KBM-7 (cell line): ENCODE measurements at places on chromosomes 16 and 17.
A peak's percentile ranks its signal among the peaks of the same experiment; 100 is the strongest.

- no peak for DNase-seq
These were observed 22.9 kb downstream of the RPGRIP1L start for GRCh38 chr16:53680756-53681155.

DNA sequence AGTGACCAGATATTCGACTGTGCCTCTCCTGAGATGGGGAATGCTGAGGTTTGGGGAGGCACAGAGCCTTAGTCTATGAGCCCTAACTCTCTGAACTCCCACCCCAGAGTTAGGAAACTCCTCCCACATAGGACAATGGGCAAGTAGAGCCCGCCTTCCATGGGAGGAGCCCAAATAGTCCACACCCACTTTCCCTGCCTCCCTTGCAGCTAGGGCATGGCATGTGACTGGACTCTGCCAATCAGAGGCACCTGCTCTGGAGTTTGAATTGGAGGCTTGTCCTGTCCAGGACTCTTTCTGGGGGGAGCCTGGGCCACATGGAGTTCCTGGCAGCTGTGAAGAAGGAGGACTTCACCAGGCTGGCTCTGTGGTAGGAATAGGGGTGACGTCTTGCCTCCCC lies 48.4 kb downstream of the SOCS1 start:
- DNase-seq, result peak; percentile 24

GRCh38 chr16:79298894-79299799 lies 301.4 kb downstream of the MAF start:
- no peak for DNase-seq

DNA sequence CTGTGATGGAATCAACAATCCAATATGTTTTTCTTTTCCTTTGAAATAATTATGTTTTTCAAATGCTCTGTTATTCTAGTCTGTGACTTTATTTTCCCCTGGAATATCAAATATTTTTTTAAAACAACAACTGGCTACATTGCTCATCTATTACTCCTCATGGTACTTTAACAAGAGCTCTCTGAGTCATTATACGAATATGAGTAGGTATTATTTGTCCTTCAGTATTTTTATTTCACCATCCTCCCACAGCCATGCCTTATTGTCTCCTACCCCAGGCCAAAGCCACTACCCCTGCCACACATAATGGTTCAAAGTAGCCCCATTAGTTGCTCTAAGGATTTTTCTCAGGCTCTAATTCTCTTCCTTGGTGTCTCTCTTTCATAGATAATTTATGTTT lies 1572.3 kb downstream of the CDH8 start:
- no peak for DNase-seq

GRCh38 chr17:13419676-13420075 lies 182.1 kb downstream of the HS3ST3A1 start:
- peak; percentile 5 for DNase-seq

DNA sequence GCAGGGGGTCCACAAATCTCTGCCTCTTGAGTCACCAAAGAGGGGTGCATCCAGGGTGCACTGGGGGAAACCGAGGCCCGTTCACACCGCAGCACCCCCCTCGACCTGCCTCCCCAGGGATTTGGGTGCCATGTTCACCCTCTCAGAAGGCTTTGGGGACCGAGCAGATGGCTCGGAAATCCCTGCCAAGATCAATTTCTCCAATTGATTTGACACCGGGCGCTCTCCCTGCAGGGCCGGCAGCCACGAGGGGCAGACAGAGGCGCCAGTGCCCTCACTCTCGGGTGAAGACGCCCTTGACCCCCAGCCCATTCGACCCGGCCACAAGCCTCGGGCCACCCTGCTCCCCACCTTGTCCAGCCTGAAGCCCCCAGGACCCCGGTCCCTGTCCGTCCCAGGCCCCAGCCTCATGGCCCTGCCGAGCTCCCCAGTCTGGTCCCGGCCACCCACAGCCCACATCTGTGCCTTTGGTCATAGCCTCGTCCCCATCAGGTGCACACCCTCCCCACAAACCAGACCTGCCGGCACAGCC lies 9.3 kb downstream of the SSTR5 start:
- DNase-seq, result no peak

DNA sequence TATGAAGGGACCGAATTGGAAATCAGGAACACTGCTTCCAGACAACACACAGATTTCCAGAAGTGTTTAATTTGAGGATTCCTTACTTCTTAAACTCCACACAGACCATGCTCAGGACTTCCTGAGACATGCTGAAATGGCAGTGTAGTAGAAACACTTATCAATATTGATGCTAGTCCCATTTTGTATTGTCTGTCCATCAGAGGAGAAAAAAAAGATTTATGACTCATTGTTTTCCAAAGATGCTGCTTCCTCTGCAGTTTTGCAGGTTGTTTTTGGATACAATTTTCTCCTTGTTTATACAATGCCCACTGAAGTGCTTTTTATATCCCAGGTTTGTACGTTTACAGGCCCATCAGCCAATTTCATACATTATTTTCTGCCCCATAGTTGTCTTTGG lies 68.3 kb upstream of the TANC2 start:
- no peak for DNase-seq

DNA sequence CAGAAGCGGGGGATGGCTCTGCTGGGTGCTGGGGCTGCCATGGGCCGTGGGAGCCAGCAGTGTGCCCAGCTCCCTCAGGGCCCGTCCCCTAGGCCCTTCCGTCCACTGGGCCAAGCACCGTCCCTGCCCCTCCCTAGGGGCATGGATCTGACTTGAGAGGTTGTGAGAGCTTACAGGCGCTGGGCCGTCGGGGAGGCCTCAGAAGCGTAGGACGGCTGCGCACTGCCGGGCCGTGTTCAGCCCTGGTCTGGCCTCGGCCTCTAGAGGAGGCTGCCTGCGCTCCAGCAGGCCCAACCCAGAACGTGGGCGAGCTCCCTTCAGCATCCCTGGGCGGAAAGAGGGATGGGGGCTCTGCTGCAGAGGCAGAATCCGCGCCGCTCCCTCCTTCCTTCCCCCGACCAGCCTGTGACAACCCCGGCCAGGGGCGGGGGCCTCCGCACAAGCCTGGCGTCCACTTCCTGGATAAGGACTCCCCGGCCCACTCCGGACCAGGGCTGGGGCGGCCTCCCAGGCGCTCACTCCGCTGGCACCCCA lies 685 bp upstream of the MPG start:
- peak; percentile 45 for DNase-seq
